Stimulated activated CD8-positive, alpha-beta memory T cell treated with anti-CD3 and anti-CD28 coated beads, Interleukin-4, amount 100 ng/mL, for 4 hours (primary cell): ENCODE measurements at places on chromosomes 5 and 9.

- no peak for DNase-seq
Observed at GRCh38 chr9:96156171-96156974, 145.6 kb downstream of the HSD17B3 start.

DNA sequence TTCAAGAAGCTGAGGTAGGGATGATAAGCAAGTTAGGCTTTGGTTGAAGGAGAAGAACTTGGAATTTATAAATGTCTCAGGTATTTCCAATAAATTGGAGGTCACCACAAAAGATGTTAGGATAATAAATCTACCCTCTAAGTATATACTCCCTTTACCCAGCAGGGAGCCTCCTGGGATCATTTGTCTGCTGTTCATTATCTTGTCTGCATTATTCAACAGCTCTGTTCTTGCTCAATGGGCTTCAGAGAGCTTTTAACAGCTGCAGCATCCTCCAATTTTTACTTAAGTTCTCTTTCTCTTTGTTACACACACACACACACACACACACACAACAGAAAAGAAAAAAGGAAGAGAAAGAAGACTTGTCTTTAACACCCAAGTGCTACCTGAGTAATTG, 51.7 kb upstream of the VPS13A start:
- DNase-seq = no peak

GRCh38 chr5:146753641-146754040, 124.9 kb downstream of the PPP2R2B start:
- DNase-seq = no peak

DNA sequence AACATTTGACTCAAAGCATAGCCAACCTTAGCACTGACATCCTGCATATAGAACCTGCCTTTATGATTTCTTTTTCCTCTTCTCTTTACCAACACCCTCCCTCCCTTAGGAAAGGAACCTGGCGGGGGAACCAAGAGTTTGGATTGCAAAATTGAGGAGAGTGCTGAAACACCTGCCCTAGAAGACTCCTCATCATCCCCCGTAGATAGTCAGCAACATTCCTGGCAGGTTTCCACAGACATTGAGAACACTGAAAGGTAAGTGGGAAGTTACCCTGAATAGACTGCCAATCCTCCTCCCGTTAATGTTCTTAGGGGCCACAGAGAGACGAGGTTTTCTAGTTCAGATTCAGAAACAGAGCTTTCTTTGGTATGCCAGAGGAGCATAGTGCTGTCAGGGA, 88.8 kb downstream of the RGS7BP start:
- DNase-seq = no peak

DNA sequence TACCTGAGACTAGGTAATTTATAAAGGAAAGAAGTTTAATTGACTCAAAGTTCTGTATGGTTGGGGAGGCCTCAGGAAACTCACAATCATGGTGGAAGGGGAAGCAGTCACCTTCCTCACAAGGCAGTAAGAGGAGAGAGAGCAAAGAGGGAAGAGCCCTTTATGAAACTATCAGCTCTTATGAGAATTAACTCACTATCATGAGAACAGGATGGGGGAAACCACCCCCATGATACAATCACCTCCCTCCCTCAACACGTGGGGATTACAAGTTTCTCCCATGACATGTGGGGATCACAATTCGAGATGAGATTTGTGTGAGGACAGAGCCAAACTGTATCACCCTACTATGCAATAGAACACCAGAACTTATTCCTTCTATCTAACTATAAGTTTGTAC, 27.9 kb downstream of the CD274 start:
- no peak for DNase-seq

- no peak for DNase-seq
Observed at GRCh38 chr9:21746550-21746949, 55.9 kb upstream of the MTAP start.

DNA sequence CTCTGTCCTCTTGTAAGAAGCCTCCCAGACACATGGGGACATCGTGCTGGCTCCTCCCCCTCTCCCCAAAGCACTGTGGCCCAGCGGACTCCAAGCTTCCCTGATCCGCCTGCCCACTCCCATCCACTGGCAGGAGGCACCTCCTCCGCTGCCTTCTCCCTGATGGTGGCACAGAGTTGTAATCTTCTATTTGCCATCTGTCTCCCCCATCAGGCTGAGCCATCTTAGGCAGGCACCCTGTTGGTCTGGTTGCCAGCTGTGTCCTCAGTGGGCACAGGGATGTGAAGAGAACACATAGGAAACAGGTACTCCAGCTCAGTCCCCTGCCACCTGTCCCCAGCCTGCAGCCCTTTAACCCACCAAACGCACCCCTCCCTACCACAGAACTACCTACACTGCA, 5.4 kb upstream of the ZDHHC12 start:
- no peak for DNase-seq

GRCh38 chr9:11103525-11103924, 490.7 kb upstream of the PTPRD start:
- DNase-seq = no peak

DNA sequence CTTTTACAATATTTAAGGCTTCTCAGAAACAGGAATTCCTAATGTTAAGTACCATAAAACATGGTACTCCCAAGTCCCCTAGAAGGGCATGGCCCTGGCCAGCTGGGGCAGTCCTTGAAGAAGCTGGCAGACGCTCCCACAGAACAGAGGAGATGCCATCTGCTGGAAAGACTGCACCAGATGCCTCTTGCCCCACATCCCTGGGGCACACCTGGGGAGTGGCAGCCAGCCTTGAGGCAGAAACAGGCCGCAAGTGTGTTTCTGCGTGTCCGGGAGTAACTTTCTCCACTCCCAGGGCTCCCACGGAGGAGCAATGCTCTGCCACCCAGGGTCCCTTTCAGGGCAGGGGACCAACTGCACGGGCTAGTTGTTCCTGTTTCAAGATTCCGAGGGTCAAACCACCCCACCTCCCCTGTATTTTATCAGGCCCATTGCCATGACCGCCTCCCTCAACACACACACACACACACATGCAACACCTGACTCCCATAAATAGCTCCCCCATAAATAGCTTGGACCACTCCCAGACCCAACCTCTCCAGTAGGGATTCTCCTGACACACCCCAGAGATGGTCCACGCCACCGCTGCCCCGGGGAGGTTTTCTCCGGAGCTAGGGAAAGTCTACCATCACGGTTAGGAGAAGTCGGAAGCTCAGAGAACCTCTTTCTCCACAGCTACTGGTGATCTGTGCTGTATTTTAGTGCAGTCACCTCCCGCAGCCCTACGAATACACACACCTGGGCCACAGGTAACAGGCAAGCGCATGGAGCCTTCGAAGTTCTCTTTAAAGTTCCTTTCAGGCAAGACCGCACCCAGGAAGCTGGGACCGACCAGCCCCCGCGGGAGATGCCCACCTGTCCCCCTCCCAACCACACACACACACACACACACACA, 1.5 kb downstream of the SPOCK1 start:
- DNase-seq = no peak

DNA sequence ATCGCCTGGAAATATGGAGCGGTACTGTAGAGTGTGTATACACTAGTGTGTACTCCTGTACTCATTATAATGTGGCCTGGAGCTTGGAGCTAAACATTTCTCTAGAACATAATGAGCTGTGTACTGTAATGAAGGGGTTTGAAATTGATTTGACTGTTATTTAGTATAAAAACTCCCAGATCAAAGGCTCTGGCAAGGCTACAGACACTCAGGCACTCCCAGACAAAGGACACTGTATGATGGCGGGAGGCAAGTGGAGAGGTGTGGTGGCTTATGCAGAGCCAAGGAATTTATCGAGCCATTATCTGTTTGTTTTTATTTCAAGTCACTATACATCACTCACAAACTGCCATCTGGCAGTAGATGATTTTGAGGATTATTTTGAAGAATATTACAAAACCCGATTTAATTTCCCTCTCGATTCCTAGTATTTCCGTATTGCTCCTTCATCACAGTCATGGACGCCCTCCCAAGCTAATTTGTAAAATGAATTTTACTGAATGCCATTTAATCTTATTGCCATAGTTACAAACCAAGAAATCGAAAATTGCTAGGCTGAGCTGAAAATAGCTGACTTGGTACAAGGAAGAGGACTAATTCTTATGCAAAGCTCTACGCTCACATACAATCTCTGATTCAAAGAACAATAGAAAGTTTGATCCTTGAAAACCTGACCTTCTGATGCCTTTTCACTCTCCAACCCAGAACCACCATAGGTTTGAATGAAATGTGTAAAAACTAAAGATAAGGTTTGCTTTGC, 240.2 kb upstream of the SEMA6A start:
- DNase-seq = no peak

DNA sequence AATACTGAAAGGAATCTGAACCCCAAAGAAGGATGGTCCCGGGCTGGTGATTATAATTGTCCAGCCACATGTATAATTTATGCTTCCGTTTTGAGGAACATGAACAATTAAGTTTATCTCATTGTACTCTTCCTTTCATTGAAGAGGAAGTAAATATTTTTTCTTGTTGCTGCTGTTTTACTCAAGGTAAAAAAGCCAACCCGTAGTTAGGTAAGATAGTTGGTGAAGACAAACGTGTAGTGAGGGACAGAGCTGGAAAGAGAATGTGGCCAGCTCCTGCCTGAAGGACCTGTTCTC, 5.1 kb downstream of the RCL1 start:
- no peak for DNase-seq

DNA sequence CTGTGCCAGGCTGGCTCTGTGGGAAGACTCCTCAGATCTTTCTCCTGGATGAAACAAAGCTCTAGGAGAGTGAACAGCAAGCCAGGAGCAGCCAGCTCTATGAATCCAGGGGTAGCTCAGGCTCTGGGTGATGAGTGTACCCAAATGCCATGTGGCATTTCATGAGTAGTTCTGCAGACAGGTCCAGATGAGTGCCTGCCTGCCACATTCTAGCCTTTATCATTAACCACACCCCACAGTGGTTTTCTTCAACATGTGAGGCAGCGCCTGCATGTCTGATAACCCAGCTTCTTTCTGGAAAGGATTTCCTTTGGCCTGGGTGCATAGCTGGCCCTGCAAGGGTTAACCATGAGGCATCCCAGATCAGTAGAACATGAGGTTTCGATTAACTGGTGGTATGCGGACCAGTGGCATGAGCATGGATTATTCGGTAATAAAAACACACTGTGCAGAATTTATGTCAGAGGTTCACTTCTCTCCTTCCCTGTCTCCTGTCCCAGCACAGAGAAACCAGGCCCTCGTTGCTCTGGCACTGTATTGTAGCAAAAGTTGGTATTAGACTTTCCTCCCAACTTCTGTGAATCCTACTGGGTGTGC, 381.9 kb upstream of the ZNF462 start:
- DNase-seq = no peak

GRCh38 chr5:88663793-88664216, 219.2 kb downstream of the MEF2C start:
- DNase-seq = no peak

GRCh38 chr5:139747583-139748504, 47.8 kb upstream of the PSD2 start:
- peak; percentile 62 for DNase-seq

GRCh38 chr9:86329649-86330048, 24.6 kb downstream of the TUT7 start:
- DNase-seq = no peak

GRCh38 chr5:116569999-116570398, 4.6 kb downstream of the SEMA6A start:
- DNase-seq = no peak

GRCh38 chr9:127418037-127418471, 6.1 kb upstream of the ZNF79 start:
- DNase-seq = no peak
